ENCODE measurements at places on chromosomes 13 and 19.

- DNase-seq: no peak
Observed at GRCh38 chr13:94595001-94595949, 677 bp downstream of the TGDS start.

- DNase-seq: no peak
Observed at GRCh38 chr19:35657904-35658700, 8.2 kb upstream of the UPK1A start.

GRCh38 chr13:102947745-102948405, 102.0 kb downstream of the ERCC5 start:
- no peak for DNase-seq

DNA sequence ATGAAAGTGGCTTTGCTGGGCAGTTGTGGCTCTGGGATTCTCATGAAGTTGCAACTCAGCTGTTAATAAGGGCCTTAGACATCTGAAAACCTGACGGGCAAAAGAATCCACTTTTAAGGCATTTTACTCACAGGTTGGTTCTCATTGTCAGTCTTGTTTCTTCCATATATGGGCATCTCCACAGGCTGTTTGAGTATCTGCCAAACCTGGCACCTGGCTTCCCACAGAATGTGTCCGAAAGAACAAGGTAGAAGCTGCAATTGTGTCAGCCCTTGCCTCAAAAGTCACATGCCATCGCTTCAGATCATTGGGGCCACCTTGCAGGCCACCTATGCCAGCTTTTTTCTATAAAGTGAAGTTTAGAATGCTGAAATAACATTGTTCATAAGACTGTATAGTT, 102.4 kb downstream of the KCTD12 start:
- no peak for DNase-seq

DNA sequence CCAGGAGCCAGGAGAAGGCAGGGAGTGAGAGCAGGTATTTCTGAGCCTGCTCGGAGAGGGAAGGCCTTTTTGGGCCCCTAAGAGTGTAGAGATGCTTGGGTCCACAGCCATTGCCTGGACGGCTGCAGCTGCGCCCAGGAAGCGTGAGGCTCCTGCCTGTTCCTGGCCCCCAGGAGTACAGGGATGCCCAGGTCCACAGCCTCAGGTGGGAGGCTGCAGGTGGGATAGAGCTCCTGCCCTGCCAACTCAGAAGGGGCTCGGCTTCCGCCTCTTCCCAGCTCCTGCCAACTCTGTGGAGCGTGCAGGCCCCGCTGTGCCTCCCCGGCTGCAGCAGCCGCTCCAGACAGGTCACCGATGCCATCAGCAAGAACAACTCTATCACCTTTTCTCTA, 351.0 kb upstream of the PCDH20 start:
- DNase-seq: no peak

DNA sequence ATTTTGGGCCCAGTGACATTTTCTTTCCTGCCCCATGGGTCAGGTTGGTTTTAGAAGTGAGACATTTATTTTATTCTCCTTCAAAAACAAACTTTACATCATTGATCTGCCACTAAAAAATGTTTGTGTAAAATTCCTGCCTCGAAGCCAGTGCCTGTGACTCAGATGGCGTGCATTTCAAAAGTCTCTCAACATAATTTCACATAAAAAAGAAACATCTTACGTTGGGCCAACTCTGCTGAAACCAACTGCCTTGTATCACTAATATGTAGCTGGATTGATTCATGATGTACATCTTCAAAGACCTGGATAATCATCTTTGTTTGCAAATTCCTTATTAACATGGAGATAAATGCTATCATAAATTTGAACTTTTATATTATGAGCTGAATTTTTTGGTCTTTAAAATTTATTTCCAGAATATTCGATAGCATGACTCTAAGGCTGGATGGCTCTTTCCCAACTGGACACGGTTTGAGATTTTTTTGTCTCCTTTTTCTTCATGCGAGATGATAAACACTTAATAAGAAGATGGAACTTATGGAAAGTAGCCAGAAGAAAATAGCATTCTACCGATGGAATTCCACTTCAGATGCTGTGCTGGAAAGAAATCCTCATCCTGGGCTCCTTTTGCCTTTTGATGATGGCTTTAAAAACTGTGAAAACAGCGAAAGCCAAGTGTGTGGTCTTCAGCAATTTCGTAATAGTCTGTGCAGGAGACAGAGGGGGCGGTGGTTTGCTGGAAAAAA, 420.5 kb downstream of the FGF9 start:
- no peak for DNase-seq

GRCh38 chr13:51626749-51627148, 42.5 kb downstream of the WDFY2 start:
- no peak for DNase-seq

DNA sequence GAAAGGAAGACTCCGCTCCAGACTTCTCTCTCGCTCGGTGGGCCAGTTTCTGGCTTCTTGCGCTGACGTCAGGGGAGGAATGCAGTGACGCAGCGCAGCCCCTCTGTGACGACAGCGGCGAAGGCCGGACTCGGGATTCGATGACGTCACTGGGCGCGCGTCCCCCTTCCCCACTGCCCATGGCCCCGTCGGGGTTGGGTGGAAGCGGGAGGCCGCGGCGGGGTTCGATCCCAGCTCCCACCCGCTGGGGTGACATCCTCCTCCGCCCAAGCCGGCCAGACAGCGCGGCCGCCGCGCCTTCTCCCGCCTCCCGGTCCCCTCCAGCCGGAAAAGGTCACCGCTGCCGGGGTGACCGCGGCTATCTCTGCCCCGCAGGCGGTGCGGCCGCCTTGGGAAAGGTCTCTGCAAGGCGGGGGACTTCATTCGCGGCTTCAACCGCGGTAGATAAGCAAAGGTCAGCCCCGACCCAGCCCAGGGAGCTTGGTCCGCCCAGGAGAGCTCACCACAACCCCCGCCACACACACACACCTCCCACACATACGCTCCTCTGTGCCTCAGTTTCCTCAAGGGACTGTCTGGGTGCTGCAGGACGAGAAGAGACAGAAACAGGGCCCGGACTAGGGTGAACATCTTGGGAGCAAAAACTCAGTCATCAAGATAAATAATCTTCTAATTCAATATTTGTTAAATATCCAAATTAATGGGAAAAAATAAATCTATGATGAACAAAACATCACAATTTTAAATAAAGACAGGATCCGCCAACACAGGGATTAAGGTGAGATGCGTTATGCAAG, 844 bp upstream of the RFX1 start:
- no peak for DNase-seq

DNA sequence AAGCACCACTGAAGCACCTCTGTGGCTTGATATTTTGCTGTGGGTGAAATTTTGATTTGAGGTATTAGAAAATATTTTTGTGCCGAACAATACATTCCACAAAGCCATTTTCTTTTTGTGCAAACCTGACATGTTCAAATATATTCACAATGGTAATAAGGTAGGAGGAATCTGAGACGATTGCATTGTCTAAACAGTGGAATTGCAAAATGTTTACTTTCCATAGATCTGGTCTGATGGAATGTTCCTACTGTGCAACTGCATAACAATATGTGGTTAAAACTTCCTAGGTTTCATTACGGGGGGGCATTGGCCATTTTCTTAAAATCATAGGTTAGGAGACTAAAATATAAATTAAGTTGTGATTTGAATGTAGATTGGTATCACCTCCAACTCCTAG, 42.7 kb upstream of the AKAP11 start:
- DNase-seq: no peak

DNA sequence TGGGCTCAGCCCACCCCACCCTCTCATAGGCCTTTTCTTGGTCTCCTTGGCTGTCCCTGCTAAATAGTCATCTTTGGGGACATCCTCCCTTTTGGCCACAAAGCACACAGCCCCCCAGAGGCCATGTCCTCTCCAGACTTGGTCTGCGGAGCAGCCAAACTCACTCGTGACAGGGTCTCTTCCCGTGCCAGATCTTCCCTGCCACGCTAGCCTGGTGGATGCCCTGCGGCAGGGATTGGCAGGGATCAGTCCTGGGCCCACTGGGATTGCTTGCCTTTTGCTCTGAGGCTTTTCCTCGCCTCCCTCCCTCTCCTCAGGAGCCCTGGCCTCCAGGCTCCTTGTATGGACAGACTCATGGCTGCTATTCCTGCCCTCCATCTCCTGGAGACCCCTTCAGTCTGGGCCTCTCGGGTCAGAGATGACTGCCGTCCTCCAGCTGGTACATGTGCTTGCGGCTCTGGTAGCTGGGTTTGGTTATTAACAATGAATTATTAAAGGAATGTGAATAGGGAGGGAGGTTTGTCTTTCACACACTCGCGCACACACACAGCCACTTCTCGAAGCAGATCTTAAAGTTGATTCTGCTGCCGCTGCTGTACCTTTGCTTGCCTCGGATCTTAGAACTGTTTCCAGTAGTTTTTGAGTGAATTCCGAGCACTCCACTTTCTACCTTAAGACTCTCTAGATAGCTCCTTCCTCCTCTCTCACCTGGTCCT, 45.1 kb downstream of the NFIX start:
- no peak for DNase-seq

- no peak for DNase-seq
Observed at GRCh38 chr19:53553156-53553555, 15.2 kb downstream of the ZNF331 start.

DNA sequence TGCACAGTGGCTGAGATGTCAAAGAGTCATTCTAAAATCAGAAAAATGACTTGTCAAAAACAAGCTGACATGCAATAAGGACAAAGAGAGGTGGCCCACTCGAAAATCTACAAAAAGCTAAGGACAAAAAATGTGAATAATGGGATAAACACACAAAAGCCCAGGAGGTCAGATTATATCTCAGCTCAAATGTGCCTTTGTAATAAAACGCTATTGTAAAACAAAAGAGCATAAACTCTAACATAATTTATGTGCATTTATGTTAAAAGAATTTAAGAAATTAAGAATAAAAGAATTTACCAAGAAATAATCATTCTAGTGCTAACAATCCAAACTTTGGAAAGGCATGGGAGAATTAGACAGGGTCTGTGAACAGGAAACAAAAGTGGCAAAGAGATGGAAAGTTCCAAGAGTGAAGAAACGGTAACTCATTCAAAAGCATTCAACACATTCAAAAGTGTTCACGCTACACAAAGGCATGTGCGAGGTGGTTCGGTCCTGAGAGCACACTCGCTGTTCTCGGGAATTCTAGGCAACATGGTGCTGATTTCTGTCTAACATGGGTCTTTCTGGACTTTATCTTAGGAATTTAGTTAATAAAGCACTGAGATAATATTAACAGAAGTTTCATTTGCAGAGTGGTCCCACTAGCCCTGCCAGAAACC, 197.7 kb downstream of the KATNAL1 start:
- no peak for DNase-seq

GRCh38 chr13:111017755-111018459, 97.2 kb upstream of the ARHGEF7 start:
- DNase-seq: no peak

GRCh38 chr19:50277966-50278580, 51.1 kb downstream of the KCNC3 start:
- no peak for DNase-seq

DNA sequence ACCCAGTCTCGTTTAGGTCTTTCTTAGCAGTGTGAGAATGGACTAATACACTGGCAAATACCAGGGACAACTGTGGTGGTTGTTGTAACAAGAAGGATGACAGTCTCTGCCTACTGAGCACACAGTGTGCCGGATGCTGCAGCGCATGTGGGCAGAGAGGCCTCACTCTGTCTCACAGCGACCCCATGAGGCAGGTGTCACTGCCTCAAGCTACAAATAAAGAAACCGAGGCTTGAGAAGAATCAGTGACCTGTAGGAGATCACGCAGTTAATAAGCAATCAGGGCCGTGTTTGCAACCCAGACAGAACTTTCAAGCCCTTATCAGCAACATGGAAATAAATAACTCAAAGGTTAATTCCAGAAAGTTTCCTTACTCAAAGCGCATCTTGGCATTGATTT, 40.5 kb upstream of the GAS6 start:
- no peak for DNase-seq

DNA sequence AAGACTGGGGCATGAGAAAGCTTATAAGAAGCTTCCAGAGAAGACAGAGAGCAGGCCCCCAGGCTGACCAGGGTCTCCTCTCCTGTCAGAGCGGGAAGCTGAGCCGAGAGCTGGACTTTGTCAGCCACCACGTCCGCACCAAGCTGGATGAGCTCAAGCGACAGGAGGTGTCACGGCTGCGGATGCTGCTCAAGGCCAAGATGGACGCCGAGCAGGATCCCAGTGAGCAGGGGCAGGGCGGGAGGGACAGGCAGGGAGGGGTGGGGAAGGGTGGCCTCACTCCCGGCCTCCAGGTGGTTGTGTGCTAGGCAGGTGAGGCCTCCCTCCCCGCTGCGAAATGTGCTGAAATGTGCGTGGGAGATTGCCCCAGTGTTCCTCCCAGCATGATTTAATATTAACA, 5.6 kb downstream of the NUCB1 start:
- DNase-seq: no peak

DNA sequence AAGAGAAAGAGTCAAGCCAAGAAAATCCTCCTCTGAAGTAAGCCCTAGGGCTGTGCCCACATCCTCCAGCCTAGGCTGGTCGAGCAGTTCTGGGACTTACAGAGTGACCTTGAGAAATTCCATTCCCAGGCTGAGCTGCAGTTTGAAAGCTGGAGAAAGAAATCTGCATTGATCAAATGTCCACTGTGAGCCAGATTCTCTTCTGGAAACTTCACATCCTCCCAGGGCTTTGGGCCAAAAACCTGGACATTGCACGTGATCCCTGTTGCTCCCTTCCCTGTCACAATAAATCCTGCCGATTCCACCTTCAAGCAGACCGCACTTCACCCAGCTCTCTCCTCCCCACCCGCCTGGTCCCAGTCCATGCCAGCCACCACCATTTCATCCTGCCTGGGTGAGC, 15.7 kb downstream of the TMEM143 start:
- no peak for DNase-seq

- DNase-seq: no peak
Observed at GRCh38 chr13:102584434-102584833, 12.4 kb upstream of the TPP2 start.

DNA sequence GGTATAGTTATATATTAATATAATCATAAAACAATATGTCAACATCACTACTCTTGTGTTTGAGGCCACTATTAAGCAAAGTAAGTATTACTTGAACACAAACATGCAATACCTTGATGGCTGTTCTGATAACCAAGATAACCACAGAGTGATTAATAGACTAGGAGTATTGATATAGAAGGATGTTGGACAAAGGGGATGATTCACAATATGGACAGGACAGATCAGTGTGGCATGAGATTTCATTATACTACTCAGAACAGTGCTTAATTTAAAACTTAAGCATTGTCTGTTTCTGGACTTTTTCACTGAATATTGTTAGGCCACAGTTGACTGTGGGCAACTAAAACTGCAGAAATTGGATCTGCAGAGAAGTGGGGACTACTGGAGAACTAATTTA, 384.2 kb downstream of the SLITRK1 start:
- DNase-seq: no peak

GRCh38 chr19:30074096-30074495, 132.1 kb downstream of the URI1 start:
- no peak for DNase-seq

- DNase-seq: no peak
Observed at GRCh38 chr19:56321989-56322440, 7.4 kb upstream of the ZSCAN5A start.

DNA sequence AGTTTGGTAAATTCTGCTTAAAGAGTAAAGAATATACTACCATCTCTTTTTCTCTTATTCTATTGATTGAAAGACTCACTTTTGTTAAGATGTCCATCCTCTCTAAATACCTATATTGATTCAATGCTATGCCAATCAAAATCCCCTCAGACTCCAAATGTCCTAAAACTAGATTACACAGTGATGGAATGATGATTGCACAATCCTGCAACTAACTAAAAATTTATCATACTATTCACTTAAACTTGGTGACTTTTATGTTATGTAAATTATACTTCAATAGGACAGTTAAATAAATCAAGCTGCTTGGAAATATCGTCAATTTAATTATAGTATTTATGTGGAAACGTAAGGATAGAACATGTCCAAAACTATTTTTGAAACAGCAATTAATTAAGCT, 2765.1 kb upstream of the PCDH20 start:
- no peak for DNase-seq

- no peak for DNase-seq
Observed at GRCh38 chr19:47075179-47075810, 26.9 kb upstream of the TMEM160 start.
